Daoy (cell line): ENCODE measurements at places on chromosomes 6 and 20.

DNA sequence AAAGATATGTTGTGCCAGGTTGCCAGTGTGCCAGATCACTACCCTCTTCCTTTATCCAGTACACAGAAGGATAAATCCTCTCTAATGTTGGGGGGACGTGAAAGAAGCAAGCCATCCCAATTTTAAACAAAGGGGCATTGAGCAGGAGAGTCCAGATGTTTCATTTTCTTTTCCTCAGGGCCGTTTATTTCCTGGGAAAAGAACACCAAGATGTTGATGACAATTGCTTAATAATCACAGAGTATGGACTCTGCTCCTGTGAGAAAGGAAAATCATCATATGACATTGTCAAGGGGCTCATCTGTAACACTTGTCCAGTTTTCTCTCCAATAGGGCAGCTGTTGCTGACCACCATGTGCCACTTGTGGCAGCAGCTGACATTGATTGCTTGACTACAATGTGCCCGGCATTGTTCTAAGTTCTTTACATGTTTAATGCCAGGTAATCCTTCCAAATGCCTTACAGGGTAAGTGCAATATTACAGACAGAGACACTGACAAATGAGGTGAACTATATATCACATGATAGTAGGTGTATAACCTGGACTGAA, 161.4 kb downstream of the CD109 start:
- no peak for DNase-seq

DNA sequence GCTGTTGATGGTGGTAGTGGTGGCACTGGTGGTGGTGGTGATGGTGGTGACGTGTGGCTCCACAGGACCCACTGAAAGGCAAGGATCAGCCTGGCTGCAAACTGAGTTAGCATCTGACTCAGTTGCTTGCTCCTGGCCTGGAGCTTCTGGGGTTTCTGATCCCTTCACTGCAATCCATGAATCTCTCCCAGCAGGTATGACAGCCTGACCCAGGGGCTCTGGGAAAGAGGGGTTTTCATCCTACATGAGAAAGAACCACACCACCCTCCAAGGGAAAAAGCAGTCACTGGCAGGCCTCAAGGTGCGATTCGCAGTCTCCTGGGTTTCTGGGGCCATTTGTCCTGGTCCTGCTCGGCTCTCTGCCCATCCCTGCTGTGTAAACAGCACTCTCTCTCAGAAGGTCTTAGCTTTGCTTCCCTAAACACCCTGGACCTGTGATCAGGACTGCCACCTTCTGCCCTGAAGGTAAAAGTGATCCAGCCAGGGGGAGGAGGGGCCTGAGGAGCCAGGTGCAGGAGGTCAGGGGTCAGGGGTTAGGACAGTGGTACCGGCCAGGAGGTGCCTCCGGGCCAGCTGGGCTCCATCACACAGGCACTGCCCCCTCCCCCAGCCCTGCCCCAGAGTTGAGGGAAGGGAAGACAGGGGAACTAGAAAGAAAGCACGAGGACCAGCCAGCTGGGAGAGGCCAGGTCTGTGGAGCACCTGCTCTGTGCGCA, 152.0 kb downstream of the BMP7 start:
- DNase-seq: no peak

GRCh38 chr6:104003803-104004516, 855.8 kb downstream of the HACE1 start:
- no peak for DNase-seq

- DNase-seq: no peak
Observed at GRCh38 chr6:118319894-118320649, 228.0 kb upstream of the PLN start.

- DNase-seq: no peak
Observed at GRCh38 chr6:28941684-28942448, 18.1 kb upstream of the TRIM27 start.

- DNase-seq: no peak
Observed at GRCh38 chr20:49850463-49851230, 38.0 kb downstream of the SLC9A8 start.

DNA sequence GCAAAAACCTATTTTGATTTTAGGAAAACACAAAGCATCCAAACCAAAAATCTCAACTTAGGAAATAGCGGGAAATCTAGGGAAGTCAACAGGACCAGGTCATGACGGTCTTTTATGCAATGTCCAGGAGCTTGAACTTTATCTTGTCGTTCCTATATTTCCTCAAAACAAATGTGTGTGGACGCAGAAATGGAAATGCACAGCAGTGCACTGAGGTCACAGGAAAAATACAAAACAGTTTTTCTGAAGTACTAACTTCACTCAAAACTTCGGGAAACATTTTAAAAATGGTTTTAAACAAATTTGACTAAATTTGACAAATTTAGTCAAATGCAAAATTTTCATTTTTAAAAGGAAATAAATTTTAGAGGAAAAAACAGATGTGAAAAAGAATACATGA, 5.5 kb upstream of the SLC17A2 start:
- DNase-seq: no peak

GRCh38 chr20:19070026-19070425, 142.4 kb upstream of the SLC24A3 start:
- no peak for DNase-seq

DNA sequence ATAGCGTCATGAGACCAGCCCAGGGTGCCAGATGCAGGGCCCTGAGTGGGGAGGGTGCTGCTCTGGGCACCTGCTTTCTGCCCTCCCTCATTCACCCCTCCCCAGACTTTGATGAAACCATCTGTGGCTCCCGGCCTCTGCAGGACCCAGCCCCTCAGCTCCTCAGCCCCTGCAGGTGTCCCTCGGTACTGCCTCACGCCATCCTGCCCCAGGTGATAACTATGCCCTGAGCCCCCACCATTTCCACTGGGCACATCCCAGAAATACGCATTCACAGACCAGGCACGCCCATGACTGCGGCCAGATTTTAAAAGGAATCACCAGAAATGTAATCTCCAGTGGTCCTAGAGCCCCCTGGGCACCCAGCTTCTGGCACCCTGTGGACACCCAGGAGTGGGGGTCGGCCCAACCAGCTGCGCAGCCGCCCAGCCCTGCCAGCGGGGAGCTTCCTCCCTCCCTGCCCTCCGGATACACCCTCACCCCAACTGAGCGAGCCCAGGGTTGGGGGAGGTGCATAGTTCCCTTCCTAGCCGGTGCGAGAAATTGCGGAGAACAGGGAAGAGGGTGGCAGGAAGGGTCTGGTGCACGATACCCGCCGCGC, 615 bp upstream of the NTSR1 start:
- DNase-seq: no peak

DNA sequence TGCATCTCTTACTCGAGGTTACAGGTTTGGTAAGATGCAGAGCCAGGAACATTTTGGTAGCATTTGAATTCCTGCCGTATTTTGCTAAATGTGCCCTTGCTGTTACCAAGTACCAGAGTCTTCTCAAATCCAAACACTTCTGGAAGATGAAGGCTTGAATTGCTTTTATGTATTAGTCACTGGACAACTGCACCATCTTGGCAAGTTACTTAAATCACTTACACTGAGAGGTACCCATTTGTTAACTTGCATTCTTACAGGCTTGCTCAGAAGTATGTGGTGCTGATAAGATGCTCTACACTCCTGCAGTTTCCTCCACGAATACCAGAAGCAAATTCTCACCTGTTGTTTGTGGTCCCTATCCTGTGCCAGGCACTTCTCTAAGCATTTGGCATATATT, 12.7 kb downstream of the IL22RA2 start:
- DNase-seq: peak; percentile 40
